Dermis blood vessel endothelial cell (primary cell): ENCODE measurements at places on chromosomes 12 and 14. TPM values are rescaled to one million over a fixed set of nuclear protein-coding genes. Genes with fewer than 3 reads are reported as not detected.

DNA sequence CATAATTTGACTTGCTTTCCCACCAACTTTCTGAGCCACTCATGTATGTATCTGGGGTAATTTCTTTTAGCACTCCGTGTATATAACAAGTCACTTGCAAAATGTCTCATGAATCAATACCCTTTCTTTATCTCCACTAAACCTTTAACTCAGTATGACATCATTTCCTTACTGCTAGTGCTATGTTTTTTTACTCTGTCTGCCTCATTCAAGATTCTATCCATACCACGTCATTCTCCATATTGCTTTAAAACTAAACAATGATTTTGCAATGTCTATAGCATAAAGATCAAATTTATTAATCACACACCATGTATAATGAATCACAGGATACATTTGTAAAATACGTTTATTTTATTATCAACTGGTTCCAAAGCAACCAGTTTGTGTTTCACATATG, 178.2 kb downstream of the PIK3C2G start:
- peak; percentile 17 for DNase-seq

DNA sequence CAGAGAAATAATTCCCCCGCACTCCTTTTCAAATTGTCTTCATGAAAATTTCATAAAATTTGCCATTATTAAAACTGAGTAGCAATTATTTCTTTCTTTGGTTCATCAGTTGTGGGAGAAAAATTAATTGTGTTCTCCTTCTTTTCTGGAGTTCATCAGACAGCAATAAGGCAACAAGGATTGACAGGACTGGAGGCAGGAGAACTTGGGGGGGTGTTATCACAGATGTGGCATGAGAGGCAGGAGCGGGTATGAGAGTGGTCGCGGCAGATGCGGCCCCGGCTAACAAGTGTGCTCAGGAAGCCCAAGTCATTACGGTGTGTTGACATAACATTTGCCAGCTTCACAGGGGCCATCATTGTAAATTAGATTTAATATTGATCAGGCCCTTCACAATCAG, 306.6 kb upstream of the TMPO start:
- no peak for DNase-seq

DNA sequence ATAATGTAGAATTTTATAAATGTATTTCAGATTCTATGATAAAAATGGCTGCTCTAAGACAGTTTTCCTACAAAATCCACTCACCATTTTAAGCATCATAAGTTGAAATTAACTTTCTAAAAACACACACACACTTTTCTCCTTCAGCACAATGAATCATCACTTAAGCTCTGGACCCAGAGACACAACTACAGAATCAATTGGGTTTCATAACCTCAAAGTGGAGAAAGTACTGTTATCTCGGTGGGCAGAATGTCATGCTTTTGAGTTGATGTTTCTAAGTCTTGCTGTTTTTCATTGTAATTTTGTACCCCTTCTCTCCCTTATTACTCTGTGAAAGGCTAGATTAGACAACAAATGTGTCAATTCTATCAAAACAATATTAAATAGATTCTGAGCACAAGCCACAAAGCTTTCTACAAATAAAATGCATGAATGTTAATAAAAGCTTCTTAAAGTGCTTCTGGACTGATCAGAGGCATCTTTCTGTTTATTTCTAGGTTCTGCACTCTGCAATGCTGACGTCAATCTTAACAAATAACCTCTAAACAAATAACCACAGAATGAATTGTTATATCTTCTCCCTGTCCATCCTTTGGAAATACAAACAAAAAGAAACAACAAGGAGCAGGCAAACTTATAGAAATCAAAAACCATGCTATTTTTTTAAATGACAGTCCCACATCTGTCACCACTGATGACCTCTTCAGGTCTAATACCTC, 8.2 kb downstream of the IPO8 start:
- no peak for DNase-seq

DNA sequence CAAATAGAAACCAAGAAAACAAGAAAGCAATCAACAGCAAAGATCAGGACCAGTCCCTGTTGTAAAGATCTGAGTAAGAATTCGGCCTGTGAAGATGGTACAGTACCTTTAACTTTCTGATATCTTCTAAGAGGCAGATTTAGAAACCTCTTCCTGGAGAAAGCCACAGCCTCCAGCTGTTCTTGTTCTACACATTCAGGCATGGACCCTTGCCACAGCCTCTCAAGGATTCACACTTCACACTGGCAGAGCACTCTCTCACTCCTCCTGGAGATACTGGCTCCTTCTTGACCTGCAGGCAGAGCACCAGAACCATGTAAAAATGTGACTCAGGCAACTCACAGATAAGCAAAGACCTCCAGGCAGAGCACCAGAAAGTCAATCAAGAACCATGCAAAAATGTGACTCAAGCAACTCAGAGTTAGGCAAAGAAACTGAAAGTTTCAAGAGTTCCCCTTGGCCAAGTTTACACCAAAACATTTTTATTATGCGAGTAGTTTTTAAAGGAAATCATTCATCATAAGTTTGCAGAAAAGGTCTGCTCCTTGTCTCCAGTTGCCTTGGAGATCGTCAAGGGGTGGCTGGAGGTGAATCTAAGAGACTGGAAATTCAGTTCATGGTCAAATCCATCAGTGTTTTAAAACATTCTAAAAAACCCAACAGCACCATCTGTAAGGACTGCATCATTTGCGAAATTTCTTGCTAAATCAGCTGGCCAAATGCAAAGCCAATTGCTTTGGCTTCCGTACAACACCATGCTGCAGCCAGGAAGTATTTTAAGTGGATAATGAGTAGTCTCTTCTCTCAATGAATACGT, 119.3 kb upstream of the MDM1 start:
- peak; percentile 21 for DNase-seq

DNA sequence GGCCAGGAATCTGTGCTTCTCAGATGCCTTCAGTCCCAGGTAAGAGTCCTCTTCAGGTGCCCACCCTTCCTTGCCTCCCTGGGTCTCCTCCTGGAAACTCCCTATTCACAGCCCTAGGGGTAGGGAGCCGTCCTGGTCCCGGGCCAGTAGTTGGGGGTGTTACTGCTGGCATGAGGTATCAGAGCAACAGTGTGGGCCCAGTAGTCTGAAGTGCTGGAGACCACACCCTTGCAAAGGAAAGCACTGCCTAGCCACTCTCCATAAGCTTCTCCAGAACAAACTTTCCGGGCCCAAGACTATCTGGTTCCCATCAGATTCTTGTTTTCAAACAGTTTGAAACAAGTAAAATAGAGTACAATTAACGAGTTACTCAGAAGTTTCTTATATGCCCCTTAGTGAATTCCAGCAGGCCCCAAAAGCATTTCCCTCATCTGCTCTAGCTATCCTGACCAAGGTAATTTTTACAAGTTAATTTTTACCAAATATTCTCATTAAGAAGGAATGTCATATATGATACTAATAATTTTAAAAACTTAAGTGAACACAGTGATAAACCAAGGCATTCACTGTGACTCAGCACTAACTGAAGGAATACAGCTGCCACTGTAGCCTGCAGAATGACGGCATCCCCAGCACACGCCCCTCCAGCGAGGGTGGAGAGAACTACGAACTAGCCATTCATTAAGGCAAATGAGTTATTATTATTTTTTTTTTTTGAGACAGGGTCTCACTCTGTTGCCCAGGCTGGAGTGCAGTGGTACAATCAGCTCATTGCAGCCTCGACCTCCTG, 49.4 kb downstream of the MOK start:
- no peak for DNase-seq

GRCh38 chr12:91937706-91938105, 207.9 kb downstream of the BTG1 start:
- DNase-seq, result no peak

DNA sequence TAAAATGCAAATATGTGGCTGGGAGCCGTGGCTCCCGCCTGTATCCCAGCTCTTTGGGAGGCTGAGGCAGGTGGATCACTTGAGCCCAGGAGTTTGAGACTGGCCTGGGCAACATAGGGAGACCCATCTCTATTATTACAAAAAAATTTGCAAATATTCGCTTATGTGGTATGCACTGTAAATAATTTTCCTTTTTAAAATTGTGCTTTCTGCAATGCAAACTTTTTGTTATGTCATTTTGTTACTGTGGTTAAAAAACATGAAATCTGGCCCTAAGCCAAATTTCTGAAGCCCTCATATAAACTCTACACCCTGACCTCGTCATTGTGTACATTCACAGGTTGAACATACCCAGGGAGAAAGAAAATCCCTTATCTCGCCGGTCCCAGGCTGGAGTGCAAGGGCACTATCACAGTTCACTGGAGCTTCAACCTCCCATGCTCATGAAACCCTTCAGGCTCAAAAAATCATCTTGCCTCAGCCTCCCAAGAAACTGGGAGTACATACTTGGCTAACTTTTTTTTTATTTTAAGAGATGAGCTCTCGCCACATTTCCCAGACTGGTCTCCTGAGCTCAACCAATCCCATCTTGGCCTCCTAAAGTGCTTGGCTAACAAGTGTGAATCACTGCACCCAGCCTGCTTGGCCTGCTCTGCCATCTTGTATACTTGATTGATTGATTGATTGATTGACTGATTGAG, 24.7 kb downstream of the TRAPPC6B start:
- DNase-seq, result no peak

DNA sequence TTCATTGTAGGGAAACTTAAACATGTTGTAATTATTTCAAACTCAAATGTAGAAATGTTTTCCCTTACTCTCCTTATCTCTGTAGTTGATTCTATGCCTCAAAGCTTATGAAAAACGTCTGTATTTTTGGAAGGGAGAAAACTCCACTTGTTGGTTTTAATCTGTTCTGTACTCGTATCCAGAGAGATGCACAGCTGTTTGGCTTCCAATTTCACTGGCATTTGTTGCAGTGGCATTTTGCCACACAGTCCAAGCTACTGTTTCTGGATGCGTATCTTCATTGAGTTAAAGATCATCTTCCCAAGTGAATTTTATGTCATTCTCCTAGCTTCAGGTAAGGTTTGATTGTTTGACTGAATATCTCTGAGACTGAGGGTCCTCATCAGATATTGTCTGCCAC, 481.4 kb downstream of the TRHDE start:
- no peak for DNase-seq

DNA sequence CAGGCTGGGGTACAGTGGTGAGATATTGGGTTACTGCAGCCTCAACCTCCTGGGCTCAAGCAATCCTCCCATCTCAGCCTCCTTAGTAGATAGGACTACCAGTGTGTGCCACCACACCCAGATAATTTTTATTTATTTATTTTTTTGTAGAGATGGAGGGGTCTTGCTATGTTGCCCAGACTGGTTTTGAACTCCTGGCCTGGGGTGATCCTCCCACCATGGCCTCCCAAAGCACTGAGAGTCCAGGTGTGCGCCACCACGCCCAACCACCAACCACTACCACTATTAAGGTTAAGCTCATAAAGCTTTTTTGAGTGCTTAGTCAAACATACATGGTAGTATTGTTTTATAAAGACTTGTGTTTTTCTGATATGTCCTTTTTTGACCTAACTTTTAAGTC, 3.9 kb downstream of the RIOX1 start:
- DNase-seq, result no peak

GRCh38 chr14:93103392-93104080, 12.2 kb downstream of the ITPK1 start:
- no peak for DNase-seq

GRCh38 chr12:123840765-123841425, 78.8 kb downstream of the DNAH10 start:
- DNase-seq, result no peak

- no peak for DNase-seq
Observed at GRCh38 chr14:54627219-54627539, 60.3 kb downstream of the SAMD4A start.

DNA sequence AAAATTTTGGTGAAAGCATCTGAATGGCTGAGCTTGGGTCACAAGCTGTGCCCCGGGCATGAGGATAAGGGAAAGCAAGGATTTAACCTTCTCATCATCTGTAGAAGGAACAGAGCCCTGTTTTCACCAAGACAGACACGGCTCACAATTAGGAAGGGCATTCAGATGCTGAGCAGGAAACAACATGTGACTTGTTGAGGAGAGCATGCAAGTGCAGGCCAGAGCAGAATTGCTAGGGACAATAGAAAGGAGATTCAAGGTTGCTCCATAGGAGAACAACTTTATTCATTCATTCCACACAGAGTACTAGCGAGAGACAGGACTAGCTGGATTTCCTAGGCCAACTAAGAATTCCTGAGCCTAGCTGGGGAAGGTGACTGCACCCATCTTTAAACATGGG, 14.6 kb upstream of the RILPL1 start:
- no peak for DNase-seq

DNA sequence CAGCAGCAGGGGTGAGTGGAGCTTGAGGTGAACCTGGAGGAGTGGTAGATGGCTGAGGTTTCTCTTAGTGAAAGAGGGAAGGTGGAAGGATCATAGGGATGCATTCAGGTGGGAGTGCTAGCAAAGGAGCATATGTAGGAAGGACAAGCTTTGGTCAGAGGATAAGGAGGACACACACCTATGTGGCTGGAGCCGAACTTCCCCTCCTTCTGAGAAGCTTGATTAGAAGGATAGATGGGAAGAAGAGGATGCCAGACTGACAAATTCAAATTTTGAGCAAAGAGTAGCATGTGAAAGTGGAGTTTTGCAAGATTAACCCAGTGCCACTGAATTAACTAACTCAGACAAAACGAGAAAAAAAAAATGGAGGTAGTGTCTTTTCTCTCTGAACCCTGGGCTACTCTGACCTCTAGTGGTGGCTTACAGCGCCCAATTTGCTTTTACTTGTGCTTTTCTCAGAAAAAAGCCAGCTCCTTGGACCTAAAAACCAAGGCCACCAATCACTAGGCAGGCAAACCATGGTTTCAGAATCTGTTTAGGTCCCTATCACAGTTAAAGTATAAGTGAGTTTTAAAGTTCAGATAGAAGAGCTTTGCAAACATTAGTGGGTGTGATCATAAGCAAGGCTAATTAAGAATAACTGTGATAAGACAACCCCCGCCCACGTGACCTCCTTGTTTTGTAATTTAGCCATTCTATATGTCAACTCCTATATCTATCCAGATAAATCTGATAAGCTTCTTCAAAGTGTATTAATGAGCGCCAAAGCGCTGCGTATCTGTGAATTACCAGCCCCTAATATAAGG, 15.5 kb downstream of the EMP1 start:
- DNase-seq, result peak; percentile 75

DNA sequence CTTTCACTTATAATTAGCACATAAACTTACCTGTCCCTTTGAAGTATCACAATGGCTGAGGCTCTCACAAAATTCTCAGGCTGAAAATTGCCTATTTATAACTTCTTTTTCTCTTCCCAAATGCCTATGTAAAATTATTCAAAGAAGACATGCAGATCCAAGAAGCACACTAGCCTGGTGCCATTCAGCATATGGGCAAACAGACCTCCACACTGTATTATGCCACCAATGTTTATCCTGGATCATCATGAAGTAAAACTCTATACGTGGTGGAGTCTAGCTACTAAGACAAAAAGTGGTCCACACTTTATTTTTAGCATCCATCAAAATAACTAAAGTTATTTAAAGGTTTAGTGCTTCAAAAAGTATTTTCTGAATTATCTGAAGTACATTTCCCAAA, 15.8 kb downstream of the TC2N start:
- no peak for DNase-seq

The ISM2 gene
- total RNA-seq, result 0.14 and 0.17 TPM in 2 replicates

The TMEM229B gene
- total RNA-seq, result 1.1 and 1.4 TPM in 2 replicates

The PPP1R13B gene
- total RNA-seq, result 20.9 and 27.5 TPM in 2 replicates

The FAM181A gene
- not detected in 2 replicates for total RNA-seq
